WERI-Rb-1 (cell line): ENCODE measurements at places on chromosomes 16 and 17.

DNA sequence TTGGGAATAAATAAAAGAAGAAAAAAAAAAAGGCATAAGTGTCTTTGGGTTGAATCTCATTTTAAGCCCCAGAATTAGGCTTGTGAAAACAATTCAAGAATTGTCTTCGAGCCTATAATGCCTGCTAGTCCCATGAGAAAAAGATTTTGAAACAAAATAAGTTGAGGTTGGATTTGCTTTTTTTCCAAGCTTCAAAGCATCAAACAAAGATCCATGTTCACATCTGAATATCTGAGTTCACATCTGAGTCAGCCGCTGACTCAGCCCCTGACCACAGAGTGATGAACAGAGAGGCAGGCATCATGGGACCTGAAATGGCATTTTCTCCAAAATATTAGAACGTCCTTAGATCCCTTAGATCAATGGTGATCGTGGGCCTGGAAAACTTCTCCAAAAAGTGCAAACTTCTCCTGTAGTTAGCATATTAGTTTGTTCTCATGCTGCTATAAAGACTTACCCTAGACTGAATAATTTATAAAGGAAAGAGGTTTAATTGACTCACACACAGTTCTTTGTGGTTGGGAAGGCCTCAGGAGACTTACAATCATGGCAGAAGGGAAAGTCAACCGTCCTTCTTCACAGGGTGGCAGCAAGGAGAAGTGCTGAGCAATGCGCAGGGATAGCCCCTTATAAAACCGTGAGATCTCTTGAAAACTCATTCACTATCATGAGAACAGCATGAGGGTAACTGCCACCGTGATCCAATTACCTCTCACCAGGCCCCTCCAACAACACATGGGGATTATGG is 294.6 kb upstream of the HSBP1 start:
- no peak for DNase-seq

GRCh38 chr17:33948309-33948708 is 306.8 kb upstream of the CCL2 start:
- peak; percentile 94 for DNase-seq

GRCh38 chr16:2204416-2205103 is 694 bp upstream of the MLST8 start:
- DNase-seq, result no peak

DNA sequence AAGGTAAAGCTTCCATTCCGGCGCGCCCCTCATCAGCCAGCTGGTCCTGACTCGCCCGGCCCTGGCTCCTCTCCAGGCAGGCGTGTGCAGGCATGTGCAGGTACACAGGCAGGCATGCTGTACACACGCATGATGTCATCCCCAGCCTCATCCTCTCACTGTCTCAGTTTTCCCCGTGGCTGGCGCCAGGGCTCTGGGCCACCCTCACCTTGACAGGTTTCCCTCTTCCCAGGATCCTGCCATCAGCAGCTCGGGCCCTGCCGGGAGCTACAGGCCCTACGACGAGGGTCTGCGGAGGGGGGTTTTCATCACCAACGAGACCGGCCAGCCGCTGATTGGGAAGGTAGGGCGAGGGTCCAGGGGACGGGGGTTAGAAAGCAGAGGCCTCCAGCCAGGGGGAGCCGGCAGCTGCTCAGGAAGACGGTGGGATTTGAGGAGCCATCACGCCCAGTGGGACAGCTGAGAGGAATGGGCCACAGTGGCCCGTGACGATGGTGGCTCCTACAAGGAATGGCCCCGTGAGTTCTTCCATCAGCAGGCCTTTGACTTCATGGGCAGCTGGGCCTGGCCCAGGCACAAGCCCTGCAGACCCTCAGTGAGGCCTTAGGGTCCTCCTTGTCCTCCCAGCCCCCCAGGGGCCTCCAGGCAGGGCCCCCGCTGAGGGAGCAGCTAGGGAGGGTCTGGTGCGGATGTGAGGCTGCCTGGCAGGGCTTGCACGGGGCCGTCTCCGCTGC is 8.5 kb downstream of the GAA start:
- DNase-seq, result no peak

GRCh38 chr17:37744633-37744927 is 279 bp downstream of the HNF1B start:
- DNase-seq, result no peak

DNA sequence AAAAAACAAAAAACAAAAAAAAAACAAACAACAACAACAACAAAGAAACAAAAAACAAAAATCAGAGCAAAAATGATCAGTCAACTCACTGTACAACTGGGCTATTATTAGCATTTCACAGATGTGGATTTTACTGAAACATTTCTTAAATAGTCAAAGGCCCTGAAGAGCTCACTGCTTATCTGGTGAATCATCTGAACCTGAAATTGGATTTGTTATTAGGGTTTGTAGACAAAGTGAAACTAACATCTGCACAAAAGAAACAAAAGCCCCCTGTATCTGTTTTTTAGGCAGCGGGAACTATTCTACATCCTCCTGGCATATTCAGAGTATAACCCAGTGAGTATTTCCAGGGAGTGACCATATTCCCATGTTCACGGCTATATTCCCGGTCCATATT is 32.6 kb upstream of the KSR1 start:
- no peak for DNase-seq

- peak; percentile 58 for DNase-seq
Measured at GRCh38 chr17:57861000-57861789, 11.4 kb upstream of the MRPS23 start.

DNA sequence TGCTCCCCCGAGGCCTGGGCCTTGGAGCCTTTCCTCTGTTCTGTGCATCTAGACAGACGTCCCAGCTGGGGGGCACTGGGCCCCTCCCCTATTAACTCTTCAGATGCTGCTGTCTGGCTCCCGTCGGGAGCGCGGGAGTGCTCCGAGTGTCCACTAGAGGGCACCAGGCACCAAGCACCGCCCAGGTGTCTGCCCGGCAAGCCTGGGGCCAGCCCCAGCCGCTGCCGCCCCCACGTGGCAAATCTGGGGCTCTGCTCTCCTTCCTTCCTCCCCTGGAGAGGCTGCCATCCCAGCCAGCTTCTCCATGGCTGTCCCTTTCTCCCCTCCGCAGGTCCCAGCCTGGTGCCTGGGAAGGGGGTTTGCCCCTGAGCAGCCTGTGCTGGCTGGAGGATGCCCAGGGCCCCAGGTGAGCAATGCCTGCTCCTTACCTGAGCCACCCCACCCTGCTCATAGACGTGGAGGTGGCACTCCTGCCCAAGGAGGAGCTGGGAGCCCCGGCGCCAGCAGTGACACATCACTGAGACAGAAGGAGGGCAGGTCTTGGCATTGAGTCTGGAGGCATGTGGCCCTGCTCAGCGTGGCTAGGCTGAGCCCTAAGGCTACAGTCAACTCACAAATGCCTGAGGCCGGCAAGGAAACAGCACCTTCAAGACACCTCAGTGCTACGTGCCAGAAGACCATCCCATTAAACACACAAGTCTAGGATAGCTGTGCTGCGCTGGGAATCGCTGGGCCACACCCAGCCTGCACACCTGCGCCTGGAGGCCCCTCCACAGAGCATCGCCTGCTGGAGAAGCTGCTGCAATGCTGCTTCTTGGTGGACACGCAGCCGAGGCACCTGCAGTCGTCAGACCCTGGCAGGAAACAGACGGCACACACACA is 19.7 kb downstream of the TMEM235 start:
- peak; percentile 96 for DNase-seq

DNA sequence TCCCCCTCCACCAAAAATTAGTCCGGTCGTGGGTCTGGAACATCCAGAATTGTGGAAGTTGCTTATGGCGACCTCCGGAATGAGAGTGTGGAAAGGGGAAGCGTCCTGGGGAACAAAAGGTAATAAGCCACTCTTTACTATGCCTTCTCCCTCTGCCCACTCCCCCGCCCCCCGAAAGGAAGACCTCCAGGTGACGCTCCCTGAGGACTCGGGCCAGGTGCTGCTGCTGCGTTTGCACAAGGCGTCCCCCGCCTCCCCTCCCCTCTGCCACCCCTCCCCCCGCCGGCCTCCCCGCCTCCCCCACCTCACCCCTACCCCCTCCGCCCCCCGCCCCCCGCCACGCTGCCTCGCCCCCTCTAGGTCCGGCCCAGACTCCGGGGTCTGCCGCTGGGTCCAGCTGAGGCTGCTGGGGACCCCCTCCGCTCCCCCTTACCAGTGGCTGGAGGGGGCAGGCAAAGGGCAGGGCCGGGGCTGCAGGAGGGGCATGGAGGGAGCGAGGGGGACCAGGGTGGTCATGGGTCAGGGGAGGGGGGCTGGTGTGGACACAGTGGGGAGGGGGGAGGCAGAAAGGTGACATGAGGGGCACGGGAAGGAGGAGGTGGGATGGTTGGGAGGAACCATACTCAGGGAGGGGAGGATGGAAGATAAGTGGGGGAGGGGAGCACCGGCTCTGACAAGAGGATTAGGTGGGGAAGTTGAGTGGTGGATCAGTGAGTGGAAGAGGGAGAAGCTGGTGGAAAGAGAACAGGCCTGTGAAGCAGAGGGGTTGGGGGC is 23.6 kb downstream of the ALOX12B start:
- DNase-seq, result peak; percentile 36

GRCh38 chr16:50688083-50688482 is 5.3 kb upstream of the NOD2 start:
- DNase-seq, result no peak

- DNase-seq, result no peak
Measured at GRCh38 chr17:78460176-78460675, 81.8 kb downstream of the PGS1 start.

DNA sequence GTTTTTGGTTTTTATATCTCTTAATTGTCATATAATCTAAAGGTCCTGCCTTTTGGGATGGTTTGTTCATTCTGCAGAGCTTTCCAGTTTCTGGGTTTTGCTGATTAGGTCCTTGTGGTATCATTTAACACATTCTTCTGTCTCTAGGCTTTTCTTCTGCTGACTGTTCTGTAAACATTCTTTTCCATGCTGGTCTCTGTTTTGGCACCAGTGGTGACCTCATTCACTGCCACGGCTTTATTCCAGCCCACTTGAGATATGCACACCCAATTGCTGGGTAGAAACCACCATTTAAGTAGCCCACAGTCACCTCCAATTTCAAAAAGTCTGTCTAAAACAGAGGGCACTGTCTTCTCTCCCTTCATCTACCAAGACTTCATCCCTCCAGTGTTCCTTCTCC is 31.1 kb upstream of the COX10 start:
- DNase-seq, result no peak

GRCh38 chr16:75282466-75283281 is 31.2 kb upstream of the BCAR1 start:
- DNase-seq, result peak; percentile 55

- DNase-seq, result no peak
Measured at GRCh38 chr17:32283745-32284201, 18.1 kb downstream of the RHBDL3 start.

GRCh38 chr17:11707586-11707985 is 109.3 kb downstream of the DNAH9 start:
- DNase-seq, result no peak

GRCh38 chr17:17229416-17230384 is 7.3 kb downstream of the FLCN start:
- DNase-seq, result peak; percentile 31

DNA sequence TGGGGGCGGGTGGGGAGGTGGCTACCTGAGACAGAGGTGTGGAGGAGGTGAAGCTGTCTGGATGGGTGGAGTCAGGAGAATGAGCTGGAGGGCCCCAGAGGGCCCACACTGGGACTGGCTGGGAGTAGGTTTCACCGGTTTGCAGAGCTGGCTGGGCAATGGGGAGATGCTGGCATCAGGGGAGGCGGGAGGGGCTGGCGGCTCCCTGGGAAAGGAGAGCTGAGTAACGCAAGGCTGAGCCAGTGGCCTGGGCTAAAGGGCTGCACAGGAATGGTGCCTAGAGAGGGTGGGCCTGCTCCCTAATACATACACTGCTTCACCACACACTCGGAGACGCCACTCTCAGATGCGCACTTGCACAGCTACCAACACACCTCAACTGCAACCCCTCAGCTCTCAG is 12.4 kb downstream of the P3H4 start:
- no peak for DNase-seq
